ENCODE measurements at places on chromosomes 5 and 9.

- no peak for DNase-seq
Observed at GRCh38 chr9:133118179-133118520, 2.9 kb downstream of the RALGDS start.

GRCh38 chr9:78132701-78133058 lies 101.1 kb upstream of the GNAQ start:
- DNase-seq: no peak

DNA sequence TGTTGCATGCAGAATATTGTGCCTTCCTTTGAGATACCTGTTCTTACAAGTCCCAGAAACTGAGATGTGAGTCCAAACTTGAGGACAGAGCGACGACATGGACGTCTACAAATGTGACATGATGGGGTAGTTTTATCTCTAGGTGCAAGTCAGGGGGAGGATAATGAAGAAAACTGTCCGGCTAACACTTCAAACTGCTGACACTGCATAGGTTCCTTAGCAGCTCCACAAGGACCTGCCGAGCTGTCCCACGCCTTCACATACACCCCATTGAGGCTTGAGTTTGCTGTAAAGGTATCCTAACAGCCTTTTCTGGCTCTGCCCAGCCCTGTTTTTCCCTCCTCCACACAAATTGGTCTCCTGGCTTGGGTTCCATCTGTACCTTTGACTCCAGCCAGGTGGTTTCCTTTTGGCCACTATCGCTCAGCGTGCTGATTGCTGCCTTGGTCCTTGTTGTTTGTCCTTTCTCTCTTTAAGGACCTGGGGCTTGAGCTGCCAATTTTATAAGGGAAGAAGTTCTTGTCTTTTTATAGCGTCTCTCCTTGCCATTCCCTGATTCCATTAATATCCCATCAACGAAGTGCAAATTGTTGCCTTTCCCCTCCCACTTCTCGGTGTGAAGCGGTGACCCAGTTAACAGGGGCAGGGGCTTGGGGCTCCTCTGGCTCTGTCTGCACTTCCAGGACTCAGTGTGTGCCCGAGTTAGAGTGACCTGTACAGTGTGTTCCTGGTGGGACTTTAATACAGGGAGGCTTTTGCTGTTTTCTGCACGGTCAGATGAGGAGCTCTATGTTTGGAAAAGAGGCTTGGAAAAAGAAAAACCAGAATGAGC lies 100.3 kb downstream of the PCSK1 start:
- DNase-seq: peak; percentile 76

DNA sequence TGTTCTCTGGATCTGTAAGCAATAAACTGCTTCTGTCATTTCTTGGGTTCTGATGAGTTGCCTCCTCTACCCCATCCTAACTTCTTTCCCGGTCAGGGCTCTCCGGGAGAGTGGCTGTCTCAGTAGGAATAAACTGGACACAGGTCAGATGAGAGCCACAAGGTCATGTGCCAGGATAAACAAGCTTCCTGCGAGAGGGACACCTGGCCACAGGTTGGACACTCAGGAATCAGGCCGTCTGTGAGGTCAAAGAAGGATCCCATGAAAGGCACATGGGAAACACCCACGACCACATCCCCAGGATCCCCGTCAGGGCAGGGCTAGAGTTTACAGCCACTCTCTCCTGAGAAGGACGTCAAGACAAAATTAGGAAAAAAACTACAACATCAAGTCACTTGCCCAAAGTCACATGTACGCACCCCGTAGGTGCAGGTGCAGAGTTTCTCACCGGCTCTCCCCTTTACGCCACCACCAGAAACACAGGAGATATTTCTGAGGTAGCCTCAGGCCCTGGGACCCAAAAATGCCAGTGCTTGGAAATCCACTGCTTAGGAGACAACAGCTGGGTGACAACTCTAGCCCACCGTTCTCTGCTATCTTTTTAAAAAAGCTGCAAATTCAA lies 28.7 kb downstream of the CCT5 start:
- DNase-seq: no peak

DNA sequence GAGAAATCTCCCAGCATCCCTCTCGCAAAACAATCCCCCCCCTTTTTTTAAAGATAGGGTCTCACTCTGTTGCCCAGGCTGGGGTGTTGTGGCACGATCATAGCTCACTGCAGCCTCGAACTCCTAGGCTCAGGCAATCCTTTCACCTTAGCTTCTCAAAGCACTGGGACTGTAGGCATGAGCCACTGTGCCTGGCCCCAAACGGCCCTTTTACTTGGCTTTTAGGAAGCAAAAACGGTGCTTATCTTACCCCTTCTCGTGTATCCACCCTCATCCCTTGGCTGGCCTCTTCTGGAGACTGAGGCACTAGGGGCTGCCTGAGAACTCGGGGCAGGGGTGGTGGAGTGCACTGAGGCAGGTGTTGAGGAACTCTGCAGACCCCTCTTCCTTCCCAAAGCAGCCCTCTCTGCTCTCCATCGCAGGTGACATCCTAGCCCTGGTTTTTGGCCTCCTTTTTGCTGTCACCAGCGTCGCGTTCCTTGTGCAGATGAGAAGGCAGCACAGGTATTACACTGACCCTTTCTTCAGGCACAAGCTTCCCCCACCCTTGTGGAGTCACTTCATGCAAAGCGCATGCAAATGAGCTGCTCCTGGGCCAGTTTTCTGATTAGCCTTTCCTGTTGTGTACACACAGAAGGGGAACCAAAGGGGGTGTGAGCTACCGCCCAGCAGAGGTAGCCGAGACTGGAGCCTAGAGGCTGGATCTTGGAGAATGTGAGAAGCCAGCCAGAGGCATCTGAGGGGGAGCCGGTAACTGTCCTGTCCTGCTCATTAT lies 6.8 kb downstream of the CA9 start:
- DNase-seq: no peak
